ENCODE measurements at places on chromosomes 2 and 18. TPM values are rescaled to one million over a fixed set of nuclear protein-coding genes. Genes with fewer than 3 reads are reported as not detected.

Gene SCN2A
- not detected for total RNA-seq

Gene ICA1L
- 12.0 TPM for total RNA-seq

Gene LDLRAD4
- total RNA-seq: 31.6 TPM

DNA sequence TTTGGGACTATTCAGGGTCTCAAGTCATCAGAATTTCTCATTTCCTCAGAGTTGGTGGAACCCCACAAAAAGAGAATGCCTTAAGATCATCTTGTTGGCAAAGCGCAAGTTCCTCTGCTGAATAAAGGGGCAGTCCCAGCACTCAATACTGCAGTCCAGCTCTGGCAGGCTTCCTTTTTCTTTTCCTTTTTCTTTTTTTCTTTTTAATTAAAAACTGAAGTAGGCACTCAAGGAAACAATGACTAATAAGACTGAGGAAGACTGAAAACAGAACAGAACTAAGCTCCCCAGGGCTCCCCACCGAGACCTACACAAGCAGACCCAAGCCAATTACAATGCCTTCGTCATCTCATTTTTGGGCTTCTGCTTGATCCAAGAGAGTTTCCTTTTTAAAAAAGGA is 82.0 kb downstream of the STK39 start:
- no peak for DNase-seq

DNA sequence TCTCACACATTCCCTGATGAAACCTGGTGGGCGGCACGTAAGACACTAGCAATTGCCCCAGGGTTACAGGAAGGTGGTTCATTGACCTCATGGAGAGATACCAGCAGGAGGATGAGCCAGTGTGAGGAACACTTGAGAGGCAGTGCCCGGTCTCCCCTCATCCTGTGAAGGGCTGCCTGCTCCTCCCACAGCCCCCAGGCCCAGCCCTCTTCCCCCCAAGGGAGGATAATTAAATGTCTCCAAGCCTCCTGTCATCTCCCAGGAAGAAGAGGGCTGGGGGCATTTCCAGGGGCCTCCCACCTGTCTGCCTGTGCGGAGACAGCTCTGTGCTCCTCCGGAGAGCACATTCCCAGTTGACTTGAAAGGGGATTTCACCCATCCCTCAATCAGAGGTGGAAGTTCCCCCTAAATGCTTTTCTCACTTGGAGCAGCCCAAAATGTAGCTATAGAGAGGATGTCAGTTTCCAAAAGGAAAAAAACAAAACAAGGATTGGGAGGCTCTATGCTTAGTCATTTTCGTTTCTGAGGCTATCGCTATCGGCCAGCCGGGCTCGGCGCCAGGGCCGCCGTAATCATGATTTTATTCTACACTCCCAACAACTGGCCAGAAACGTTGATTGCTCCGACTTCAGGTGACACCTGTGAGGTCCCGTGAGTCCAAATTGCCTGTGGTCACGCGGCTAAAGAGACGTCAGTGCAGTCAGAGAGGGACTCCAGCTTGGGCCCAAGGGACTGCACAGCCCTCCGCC is 7.1 kb downstream of the KCNF1 start:
- DNase-seq: no peak
